H1 (cell line): ENCODE measurements at places on chromosomes 7 and 10. TPM values are rescaled to one million over a fixed set of nuclear protein-coding genes. Genes with fewer than 3 reads are reported as not detected.

The AIMP2 gene
- total RNA-seq, result 82.4 and 85.6 TPM in 2 replicates

The FGF8 gene
- 3.9 and 4.1 TPM in 2 replicates for total RNA-seq

The IGFBP3 gene
- 5.5 and 7.1 TPM in 2 replicates for total RNA-seq

The DKK1 gene
- 0.21 and 0.61 TPM in 2 replicates for total RNA-seq

- no peak for DNase-seq
- H3K27ac ChIP-seq, result no peak overlapping the region
- H3K36me3 ChIP-seq, result no peaks in the 10 kb centered on the region
- no peaks in the 10 kb centered on the region for H3K27me3 ChIP-seq
- no peaks in the 10 kb centered on the region for H3K4me1 ChIP-seq
- H3K4me3 ChIP-seq, result no peak overlapping the region
These were observed 29.5 kb upstream of the ZNF107 start for GRCh38 chr7:64636386-64636785.

DNA sequence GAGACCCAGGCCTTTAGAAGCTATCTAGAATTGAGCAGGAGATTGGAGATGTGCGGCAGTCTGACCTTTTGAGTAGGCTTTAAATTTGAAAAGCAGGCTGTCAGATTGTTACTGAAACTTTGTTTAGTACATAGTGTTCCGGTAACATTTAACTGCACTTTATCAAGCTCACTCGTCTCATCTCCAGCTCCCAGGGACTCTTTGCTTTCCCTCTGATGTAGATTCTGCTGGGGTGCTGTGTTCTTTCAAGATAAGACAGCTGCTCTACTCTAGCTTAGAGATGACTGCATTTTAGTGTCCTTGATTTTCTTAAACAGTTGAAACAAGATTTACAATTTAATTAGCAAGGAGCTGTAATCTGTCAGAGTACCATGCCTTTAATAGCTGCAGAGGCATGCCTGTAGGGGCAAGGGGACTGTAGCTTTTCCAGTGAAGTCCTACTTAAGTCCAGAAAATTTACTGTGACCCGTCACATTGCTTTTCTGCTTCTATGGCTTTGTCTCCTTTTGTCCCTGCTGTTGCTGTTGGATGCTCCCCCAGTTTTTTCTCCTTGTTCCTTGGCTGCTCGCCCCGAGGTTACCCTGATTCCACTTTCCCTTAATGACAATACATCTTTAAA, 56.4 kb upstream of the MTPN start:
- H3K4me1 ChIP-seq, result 0 out of 2 replicates have a peak, but pooled peaks cover 3% of the 10 kb centered on the region
- no peak overlapping the region for H3K4me3 ChIP-seq
- H3K27me3 ChIP-seq, result no peaks in the 10 kb centered on the region
- H3K36me3 ChIP-seq, result no peaks in the 10 kb centered on the region

DNA sequence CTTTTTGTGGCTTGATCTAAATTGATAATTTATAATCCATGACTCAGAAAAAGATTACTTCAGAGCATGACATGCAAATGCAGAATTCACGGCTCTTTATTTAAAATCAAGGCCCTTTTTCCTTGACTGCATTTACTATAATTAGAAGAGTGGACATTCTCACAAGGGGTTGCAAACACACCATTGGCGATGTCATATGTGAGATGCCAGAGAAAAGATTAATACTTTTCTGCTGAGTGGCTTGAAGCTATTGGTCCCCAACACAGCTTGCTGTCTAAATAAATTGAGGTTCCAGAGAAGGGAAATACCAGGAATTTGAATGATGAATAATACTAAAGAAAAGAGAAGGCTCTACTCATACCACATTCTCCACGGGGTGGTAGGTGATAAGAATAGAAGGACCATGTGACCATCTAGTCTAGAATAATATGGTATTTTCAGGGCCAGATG, 78.7 kb upstream of the ARID5B start:
- no peak overlapping the region for H3K4me3 ChIP-seq
- no peaks in the 10 kb centered on the region for H3K4me1 ChIP-seq
- DNase-seq, result no peak
- no peaks in the 10 kb centered on the region; the same call in 1 of the 2 replicates for H3K27me3 ChIP-seq
- H3K27ac ChIP-seq, result no peak overlapping the region

DNA sequence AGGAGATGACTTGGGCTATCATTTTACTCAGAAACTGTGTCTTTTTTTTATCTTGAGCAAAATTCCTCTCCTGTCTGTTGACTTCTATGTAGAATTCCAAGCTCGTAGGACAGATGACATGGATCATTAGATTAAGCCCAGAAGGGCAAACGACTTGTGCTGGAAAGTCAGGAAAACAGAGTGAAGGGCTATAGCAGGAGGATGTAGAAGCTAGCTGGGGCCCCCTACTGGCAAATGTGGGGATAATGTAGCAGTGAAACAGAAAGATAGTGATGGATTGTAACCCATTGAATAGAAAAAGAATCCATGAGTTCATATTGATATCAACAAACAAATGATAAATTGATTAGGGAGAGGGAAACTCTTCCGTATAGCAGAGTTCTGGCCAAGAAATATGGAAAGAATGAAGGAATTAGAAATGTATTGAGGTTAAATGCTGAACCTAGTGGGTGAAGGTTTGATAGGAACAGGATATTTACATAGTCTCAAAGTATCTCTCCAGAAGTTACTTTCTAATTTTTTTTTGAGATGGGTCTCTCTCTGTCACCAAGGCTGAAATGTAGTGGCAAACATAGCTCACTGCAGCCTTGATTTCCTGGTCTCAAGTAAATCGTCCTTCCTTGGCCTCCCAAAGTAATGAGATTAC, 103.6 kb downstream of the LYZL1 start:
- no peaks in the 10 kb centered on the region for H3K36me3 ChIP-seq
- 0 out of 2 replicates have a peak, but pooled peaks cover 3% of the 10 kb centered on the region for H3K4me1 ChIP-seq
- no peak for DNase-seq
- no peak overlapping the region for H3K4me3 ChIP-seq

GRCh38 chr10:92024700-92025099, 101.1 kb downstream of the BTAF1 start:
- peaks cover 57% of the 10 kb centered on the region for H3K36me3 ChIP-seq
- no peak overlapping the region for H3K27ac ChIP-seq
- no peak overlapping the region for H3K4me3 ChIP-seq
- DNase-seq, result no peak
